ENCODE measurements at places on chromosomes 7 and 10.

DNA sequence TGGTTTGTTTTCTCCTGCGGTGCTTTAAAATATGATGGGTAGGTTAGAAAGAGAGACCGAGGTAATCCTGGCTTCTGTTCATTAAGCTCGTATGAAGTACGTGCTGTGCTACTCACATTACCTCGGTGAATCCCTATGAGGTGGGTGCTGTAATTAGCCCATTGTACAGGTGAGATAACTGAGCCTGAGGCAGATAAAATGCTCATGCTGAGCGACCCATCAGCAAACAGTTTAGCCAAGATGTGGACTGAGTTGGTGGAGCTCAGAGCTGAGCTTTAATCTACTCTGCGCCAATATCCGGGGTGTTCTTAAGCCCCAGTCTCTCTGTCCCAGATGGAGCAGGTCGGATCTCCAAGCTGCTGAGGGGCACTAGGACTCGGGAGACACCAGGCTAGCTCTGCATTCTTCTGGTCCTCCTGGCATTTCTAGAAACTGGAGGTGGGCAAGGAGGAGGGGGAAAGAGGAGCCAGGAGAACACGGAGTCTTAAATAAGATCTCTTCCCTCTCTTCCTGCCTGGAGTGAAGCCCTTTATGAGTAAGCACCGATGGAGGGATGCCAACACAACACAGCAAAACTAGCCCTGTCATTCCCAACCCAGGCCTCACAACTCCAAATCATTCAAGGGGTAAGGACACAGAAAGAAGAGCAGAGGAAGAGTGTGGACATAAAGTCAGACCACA, 458.5 kb downstream of the KCNMA1 start:
- DNase-seq: no peak

DNA sequence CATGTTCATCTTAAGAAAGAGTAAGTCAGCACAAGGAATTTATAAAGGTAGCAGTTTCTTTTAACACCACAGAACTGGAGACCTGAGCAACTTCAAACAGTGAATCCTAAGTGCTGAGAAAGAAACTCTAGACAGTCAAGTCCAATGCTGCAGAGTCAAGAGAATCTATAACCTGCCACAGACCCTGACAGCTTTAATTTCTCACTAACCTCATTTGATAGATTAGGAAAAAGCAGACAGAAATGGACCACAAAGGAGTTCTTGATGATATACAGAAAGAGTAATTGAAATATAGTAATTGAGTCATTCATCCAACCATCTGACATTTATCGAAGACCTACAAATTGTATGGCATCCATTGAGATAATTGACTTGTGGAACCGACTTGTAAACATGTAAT, 847.0 kb downstream of the SORCS1 start:
- DNase-seq: no peak

GRCh38 chr10:65684896-65685295, 1240.9 kb upstream of the LRRTM3 start:
- DNase-seq: no peak

DNA sequence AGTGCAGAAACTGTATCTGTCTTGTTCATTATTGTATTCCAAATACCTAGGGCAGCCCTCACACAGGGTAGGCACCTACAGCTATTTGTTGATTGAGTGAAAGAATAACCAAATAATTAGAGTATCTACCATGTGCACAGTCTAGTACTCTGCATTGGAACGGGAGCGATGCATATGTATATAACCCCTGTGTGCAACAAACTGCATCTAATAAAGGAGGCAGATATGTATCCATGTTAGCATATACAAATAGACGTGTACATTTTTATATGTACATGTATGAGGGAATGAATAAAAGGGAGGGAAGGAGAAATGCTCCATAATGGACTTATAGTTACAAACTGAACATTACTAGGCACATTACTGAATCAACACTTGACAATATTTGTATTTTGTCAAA, 191.3 kb upstream of the PTPRZ1 start:
- DNase-seq: no peak

DNA sequence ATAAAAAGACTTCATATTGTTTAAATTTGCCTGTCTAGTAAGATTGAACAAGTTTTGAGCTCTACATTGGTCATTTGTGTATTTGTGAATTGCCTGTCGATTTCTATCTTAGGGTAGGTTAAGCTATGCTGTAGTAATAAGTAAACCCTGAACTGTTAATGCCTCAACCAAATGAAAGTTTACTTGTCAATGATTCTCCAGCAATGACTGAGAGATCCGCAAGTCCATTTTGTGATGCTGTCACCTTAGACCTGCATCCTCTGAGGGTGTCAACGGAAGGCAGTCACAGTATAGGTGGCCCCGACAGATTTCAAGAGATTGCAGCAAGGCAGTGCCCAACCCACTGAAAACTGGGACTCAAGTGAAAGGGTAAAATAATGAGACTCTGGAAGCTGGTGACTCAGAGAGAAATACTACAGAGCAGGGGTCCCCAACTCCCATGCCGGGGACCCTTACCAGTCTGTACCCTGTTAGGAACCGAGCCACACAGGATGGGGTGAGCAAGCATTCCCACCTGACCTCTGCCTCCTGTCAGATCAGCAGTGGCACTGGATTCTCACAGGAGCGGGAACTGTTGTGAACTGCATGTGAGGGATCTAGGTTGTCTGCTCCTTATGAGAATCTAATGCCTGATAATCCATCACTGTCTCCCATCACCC, 10.8 kb upstream of the PHYH start:
- no peak for DNase-seq

- DNase-seq: no peak
Measured at GRCh38 chr7:22853674-22854157, 31.1 kb upstream of the TOMM7 start.

GRCh38 chr7:118325450-118325808, 100.9 kb downstream of the ANKRD7 start:
- no peak for DNase-seq

DNA sequence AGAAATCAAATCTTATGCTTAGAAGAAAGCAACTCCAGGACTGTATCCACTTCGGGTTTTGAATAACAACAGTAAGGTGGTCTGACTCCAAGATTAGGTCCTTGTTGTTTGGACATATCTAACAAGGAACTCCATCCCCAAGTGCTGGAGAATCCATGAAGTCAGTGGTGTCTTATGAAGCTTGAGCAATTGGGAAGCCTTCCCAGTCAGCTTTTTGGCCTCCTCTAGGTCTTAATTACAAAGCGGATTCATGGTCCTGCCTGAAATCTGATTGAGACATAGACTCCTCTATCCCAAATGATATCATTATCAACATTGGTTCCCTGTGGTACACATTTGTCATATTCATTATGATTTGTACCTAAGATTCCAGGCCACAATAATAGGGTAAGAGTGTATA, 642.6 kb downstream of the AUTS2 start:
- DNase-seq: no peak

- DNase-seq: no peak
Measured at GRCh38 chr7:40348126-40348728, 213.4 kb downstream of the SUGCT start.

GRCh38 chr10:19788075-19788686, 28.1 kb upstream of the PLXDC2 start:
- no peak for DNase-seq

DNA sequence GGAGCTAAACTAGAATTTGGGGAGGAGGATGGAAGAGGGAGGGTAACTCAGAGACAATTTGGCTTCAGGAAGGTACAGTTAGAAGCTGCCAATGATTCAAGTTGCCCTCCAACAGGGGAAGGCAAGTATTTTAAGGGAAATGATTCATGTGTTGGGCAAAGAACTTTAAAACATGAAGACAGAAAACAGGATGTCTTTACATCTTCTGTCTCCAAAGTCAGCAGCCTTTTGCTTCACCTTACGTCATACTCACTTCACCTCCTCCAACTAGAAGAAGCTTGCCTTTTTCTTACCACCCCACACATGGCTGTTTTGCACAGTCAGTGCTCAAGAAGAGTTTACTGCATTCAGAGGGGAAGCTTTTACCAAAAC, 36.1 kb downstream of the PPP1R3C start:
- no peak for DNase-seq

DNA sequence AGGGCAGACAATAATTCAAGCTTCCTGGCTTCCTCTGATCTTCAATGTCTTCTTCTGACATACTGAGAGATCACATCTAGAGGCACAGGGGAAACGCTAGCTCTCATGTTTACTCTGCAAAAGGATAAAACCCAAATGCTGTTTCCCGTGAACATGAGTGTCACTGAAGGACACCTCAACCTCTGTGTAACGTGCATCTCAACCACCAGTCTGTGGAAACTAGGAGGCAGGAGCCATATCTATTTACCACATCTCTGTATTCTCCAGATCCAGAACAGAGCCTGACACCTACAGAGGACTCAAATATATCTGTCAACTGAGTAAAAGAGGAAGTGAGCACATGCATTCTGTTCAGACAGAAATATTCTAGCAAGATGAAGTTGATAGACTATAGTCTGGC, 140.3 kb upstream of the TARP start:
- no peak for DNase-seq

DNA sequence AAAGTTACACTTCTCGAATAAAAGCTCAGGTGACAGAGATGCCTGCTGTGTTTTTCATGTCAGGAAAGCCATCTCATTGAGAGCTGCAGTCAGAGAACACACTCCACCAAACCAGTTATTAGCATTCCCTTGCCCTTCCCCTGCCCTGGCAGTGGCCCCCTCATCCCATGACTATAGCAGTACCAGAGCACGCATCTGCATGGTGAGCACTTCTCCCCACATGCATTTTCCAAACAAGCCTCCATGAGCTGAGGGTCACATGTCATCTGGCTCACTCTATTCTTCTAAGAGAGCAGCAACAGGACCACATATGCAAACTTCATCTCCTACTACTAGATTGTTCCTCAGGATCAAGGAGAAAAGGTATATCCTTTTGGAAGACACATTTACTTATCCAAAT, 42.4 kb upstream of the FGL2 start:
- DNase-seq: no peak

Measured in stimulated activated CD8-positive, alpha-beta memory T cell treated with anti-CD3 and anti-CD28 coated beads, Interleukin-15, amount 100 ng/mL, for 4 hours (primary cell).